ENCODE measurements at places on chromosomes 4 and X.

- no peak overlapping the region for H3K4me3 ChIP-seq
- peaks cover 20% of the 10 kb centered on the region for H3K27me3 ChIP-seq
- DNase-seq, result no peak
- no peaks in the 10 kb centered on the region for H3K36me3 ChIP-seq
- no peak overlapping the region for H3K27ac ChIP-seq
Observed at GRCh38 chr4:8167291-8167690, 8.7 kb upstream of the ABLIM2 start.

DNA sequence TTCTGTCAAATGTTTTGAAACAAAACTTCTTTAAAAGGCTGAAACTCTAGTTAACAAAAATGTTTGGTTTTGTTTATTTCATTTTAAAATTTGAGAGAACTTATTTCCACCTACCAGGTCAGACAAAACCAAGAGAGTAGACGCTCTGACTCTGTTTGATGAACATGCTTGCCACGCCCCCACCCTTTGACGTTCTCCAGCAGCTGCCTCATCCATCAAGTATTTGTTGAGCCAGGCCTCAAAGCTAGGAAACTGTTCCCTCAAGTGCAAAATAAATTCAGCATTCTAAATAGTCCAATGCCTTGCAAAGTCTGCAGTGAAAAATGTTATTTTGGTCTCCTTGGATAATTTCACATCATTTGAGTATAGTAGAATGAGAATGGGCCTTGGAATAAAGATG is 121.6 kb downstream of the GUCY2F start:
- no peaks in the 10 kb centered on the region for H3K27me3 ChIP-seq
- no peaks in the 10 kb centered on the region for H3K4me1 ChIP-seq
- DNase-seq, result no peak
- H3K36me3 ChIP-seq, result peaks cover 3% of the 10 kb centered on the region

- DNase-seq, result no peak
- no peak overlapping the region for H3K4me3 ChIP-seq
- H3K27ac ChIP-seq, result no peak overlapping the region
- no peaks in the 10 kb centered on the region for H3K36me3 ChIP-seq
- H3K27me3 ChIP-seq, result no peaks in the 10 kb centered on the region
Observed at GRCh38 chrX:13287816-13288215, 32.0 kb downstream of the ATXN3L start.

DNA sequence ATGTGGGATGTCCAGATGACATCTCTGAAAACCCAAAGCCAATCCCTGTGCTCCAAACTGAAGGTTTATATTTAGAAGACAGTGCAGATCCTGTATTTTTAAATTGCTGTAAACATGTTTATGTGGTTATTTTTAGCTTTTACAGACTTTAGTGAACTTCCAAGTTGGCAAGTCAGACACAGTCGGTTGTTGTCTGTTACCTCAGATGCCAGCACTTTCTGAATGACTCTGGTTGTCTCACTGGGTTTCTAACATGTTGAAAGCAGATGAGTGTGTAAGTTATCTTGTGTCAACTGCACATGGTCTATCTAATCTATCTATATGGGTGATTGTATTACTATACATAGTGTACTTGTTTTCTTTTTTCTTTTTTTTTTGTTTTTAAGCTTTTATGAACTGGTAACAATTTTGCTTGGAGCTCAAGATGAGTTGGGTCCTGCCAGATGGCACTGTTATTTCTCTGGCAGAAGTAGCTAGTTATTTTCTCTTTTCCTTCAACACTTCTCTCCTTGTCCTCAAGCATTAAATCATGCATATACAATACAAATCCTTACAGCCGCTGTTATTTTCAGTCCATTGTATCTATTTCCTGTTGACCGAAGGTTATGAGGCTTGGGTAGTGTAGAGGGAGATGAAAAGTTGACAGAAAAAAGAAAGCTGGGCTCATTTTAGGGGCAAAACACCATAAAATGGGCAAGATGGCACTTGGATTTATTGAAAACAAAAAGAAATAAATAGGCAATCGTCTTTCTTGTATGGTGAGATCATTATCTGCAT is 66.3 kb downstream of the GAB1 start:
- no peaks in the 10 kb centered on the region for H3K36me3 ChIP-seq
- H3K27me3 ChIP-seq, result no peaks in the 10 kb centered on the region
- no peak overlapping the region for H3K4me3 ChIP-seq
- no peak overlapping the region for H3K27ac ChIP-seq
- H3K4me1 ChIP-seq, result peaks cover 16% of the 10 kb centered on the region

DNA sequence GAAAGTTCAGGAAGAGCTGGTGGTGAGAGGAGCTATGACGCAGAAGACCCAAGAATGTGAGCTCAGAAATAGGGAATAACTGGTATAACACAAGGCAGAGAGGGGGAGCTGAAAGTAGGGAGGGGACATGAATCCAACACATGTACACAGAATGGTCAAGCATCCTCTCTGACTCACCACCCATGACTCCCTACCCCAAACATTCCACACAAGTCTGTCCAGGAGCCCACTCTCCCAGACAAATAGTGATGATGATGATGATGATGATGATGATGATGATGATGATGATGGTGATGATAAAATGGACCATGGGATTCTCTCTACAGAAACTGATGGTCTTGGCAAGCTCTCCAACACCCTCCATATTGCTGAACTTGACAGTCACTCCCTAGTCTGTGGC is 46.4 kb downstream of the NAT8L start:
- H3K4me3 ChIP-seq, result no peak overlapping the region
- H3K27me3 ChIP-seq, result no peaks in the 10 kb centered on the region
- H3K4me1 ChIP-seq, result no peaks in the 10 kb centered on the region
- no peaks in the 10 kb centered on the region for H3K36me3 ChIP-seq
- H3K27ac ChIP-seq, result no peak overlapping the region

DNA sequence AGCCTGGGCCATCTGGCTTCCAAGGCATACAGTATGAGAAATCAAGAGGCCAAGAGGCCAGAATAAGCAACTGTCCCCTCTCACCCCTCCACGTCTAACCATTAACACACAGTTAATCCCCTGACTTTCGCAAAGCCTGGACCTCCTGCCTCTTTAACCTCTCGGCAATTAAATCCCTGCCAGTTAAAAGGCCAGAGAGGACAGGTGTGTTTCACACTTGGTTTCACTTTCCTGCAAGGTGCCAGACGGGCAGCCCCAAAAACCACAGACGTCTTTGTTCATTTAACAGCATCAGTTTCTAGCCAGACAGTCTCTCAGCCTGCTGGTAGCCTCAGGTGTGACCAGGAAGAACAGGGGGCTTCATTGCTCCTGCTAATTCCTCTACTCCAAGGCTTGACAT is 91.1 kb upstream of the KIT start:
- no peak overlapping the region for H3K4me3 ChIP-seq
- peaks cover 9% of the 10 kb centered on the region for H3K4me1 ChIP-seq
- H3K36me3 ChIP-seq, result no peaks in the 10 kb centered on the region
- no peak overlapping the region for H3K27ac ChIP-seq

DNA sequence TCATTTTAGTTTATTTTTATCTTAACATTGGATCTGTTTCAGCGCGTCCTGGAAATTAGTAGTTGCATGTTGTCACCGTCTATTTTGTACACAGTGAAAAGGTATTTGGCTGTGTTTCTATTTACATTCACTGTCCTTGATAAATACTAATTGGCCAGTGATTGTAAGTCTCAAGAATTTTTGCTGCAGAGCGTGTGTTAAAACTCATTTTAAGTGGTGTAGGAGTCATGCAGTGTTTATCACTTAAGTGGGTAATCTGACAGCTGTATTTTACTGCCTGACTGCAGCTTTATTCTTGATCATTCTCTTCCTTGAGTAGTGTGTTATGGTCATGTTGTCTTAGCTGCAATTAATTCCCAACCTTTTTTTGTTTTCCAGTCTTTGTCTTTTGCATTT is 9.8 kb downstream of the GUCY1A1 start:
- H3K27me3 ChIP-seq, result peaks cover 9% of the 10 kb centered on the region
- no peaks in the 10 kb centered on the region for H3K36me3 ChIP-seq
- DNase-seq, result no peak
- H3K27ac ChIP-seq, result no peak overlapping the region
- H3K4me1 ChIP-seq, result no peaks in the 10 kb centered on the region

DNA sequence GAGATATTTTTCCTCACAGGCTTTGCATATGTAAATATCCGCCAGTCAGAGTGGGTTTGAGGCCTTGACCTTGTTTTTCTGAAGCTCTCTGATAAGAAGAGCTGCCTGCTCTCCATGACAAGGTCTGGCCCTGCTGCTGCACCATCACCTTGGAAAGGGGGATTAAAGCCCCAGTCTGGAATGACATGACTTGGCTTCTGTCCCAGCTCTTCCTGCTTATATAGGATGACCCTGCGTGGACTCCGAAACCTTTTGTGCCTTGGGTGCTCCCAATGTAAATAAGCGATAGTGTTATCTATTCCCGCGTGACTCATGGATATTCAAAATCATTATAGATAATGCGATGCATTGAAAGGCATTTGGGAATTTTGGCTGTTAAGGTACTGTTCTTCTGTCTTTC is 139.3 kb downstream of the BMPR1B start:
- no peaks in the 10 kb centered on the region for H3K27me3 ChIP-seq
- no peaks in the 10 kb centered on the region for H3K36me3 ChIP-seq
- H3K4me1 ChIP-seq, result no peaks in the 10 kb centered on the region

GRCh38 chr4:1898681-1899080 is 27.5 kb downstream of the NSD2 start:
- H3K27ac ChIP-seq, result peak overlapping the region; percentile 63
- H3K4me1 ChIP-seq, result peaks cover 13% of the 10 kb centered on the region
- no peaks in the 10 kb centered on the region for H3K27me3 ChIP-seq
- no peak overlapping the region for H3K4me3 ChIP-seq

DNA sequence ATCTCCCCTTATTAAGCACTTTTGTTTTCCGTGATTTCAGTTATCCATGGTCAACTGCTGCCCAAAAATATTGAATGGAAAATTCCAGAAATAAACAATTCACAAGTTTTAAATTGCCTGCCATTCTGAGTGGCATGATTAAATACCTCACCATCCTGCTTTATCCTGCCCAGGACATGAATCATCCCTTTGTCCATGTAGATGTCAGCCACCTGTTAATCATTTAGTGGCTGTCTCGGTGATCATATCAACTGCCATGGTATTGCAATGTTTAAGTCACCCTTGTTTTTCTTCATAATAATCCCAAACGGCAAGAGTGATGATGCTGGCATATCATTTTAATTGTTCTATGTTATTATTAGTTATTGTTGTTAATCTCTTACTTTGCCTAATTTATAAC is 79.8 kb upstream of the LHFPL1 start:
- H3K4me1 ChIP-seq, result no peaks in the 10 kb centered on the region
- DNase-seq, result no peak
- H3K27me3 ChIP-seq, result peaks cover 10% of the 10 kb centered on the region
- no peak overlapping the region for H3K4me3 ChIP-seq

- no peak overlapping the region for H3K27ac ChIP-seq
- H3K4me1 ChIP-seq, result no peaks in the 10 kb centered on the region
- H3K27me3 ChIP-seq, result no peaks in the 10 kb centered on the region
- DNase-seq, result no peak
Observed at GRCh38 chrX:34586936-34587335, 70.1 kb downstream of the TMEM47 start.

DNA sequence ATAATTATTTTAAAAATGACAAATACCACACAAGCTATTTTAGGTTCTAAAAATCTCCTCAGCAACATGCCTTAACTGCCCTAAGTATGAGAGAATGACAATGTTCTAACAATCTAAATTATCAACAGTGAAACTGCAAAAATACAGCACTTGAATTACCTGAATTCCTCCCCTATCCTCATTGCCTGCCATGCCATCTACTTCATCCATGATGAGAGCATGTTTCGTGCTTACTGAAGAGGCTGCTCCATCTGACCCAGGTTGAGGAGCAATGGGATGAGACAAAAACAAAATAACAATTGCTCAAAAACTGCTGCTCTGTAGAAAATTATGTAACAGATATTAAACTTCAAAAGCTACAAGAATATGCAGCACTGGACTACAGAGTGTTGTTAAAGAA is 63.3 kb downstream of the RFC1 start:
- no peak for DNase-seq
- no peaks in the 10 kb centered on the region for H3K27me3 ChIP-seq
- H3K4me3 ChIP-seq, result no peak overlapping the region
- H3K27ac ChIP-seq, result no peak overlapping the region
- peaks cover 6% of the 10 kb centered on the region for H3K4me1 ChIP-seq

DNA sequence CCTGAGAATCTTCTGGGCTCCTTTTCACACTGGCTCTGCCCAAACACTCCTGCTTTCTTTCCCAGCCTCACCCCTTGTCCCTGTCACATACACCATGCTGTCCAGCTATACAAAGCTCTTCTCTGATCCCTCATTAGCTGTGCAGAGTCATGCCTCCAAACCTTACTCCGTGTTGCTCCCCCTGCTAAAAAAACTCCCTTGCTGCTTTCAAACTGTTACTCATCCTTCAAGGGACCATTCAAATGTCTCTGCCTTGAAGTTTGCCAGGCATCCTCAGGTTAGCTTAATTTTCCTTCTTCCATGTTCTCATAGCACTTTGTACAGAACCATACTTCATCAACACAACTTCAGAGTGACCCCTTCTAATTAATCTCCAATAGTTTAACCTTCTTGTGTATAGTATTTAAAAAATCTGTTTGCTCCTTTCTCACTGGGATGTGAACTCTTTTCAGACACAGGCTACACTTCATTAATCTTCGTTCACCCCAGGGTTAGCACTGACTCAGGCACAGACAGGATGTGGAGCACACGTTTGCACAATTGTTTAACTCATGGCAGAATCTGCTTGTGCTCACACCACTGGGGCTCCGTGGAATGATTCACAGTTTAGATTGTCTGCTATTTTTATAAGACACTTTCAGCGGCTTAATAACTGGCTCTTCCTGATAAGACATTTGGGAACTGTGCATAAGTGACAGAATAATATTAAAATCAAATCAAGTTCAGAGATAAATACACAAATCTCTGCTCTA is 21.4 kb upstream of the SEL1L3 start:
- DNase-seq, result no peak
- H3K27ac ChIP-seq, result no peak overlapping the region
- no peaks in the 10 kb centered on the region for H3K4me1 ChIP-seq
- peaks cover 26% of the 10 kb centered on the region for H3K27me3 ChIP-seq

GRCh38 chrX:45697591-45697990 is 496.9 kb upstream of the DIPK2B start:
- DNase-seq, result no peak
- H3K27ac ChIP-seq, result no peak overlapping the region
- no peaks in the 10 kb centered on the region for H3K27me3 ChIP-seq
- no peaks in the 10 kb centered on the region for H3K36me3 ChIP-seq
- H3K4me3 ChIP-seq, result no peak overlapping the region

DNA sequence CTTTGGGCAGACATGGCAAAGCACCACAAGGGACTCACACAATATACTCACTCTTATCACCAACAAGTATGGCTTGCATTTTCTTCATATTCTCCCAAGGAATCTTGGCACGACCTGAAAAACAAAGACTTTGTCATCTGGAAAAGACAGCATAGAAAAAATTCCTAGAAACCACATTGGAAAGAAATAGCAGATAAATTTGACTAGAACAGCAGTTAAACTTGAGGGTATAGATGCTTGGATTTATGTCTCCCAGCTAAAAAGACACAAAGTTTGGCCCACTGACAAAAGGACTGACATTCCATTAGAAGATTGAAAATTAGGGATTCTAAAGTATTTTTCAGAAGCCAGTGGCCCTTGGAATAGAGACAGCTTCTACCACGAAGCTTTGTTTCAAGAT is 6.9 kb upstream of the VEGFC start:
- no peaks in the 10 kb centered on the region for H3K36me3 ChIP-seq
- H3K27ac ChIP-seq, result no peak overlapping the region
- H3K4me3 ChIP-seq, result no peak overlapping the region
- H3K27me3 ChIP-seq, result peaks cover 3% of the 10 kb centered on the region
- H3K4me1 ChIP-seq, result no peaks in the 10 kb centered on the region
- no peak for DNase-seq

All from central memory CD8-positive, alpha-beta T cell (primary cell).